ENCODE measurements at places on chromosomes 11 and 22. TPM values are rescaled to one million over a fixed set of nuclear protein-coding genes. Genes with fewer than 3 reads are reported as not detected.
A peak's percentile ranks its signal among the peaks of the same experiment; 100 is the strongest.

DNA sequence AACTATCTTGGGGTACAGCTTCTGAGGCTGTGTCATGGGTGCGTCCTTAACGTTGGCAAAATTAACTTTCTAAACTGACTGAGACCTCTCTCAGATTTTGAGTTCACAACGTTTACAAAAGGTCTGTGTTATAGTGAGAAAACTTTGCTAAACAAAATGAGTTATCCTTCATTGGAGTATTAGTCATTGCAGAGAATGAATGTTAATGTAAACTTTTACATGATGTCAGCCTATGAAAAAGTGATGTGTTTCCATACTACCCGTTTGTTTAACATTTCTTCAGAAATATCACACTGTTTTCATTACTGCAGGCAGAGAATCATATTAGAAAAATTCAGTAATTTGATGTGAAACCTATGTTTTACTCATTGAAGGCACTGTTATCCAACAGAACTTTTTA lies 32.1 kb downstream of the HSD17B12 start:
- no peak overlapping the region for H3K4me3 ChIP-seq
- H3K4me1 ChIP-seq: no peaks in the 10 kb centered on the region
- no peak for DNase-seq
- H3K27ac ChIP-seq: no peak overlapping the region
- no peaks in the 10 kb centered on the region for H3K27me3 ChIP-seq
- H3K36me3 ChIP-seq: peaks cover 15% of the 10 kb centered on the region

DNA sequence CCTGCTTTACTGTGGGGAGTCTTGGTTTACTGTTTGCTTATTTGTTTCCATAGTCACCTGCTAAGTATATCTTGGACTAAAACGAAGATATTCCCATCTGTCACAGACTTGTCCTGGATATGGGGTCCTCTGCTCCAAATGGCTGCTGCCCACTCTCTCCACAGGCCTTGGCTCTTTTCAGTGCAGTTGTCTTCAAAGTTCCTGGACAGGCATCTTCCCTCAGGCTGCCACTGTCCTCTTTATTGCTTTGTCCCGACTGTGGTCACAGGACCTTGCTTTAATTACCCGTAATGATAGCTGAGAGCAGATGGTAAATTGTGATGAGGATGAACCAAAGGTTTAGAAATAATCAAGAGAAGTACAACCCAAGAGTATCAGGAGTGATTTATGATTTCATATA lies 713.9 kb upstream of the CCDC179 start:
- H3K27ac ChIP-seq: no peak overlapping the region
- no peak for DNase-seq
- H3K4me3 ChIP-seq: no peak overlapping the region
- no peaks in the 10 kb centered on the region for H3K36me3 ChIP-seq
- no peaks in the 10 kb centered on the region for H3K4me1 ChIP-seq

DNA sequence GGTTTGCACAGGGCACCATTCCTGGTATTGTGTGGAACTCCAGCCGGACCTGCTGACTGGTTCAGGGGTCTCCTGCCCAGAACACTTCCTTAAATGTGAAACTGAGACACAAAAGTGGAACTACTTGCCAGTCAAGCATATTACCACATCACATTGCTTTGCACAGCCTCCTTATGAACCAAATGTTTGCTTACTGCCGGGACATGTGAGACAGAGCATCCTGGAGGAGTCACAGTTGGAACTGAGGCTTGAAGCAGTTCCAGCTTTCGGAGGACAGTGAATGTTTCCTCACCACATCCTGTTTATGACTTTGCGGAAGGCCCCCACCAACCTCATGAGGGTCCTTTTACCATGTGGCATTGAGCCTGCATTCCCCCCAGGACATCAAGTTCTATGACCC lies 105.8 kb upstream of the ARHGAP42 start:
- DNase-seq: no peak
- no peaks in the 10 kb centered on the region for H3K27me3 ChIP-seq
- H3K4me3 ChIP-seq: no peak overlapping the region
- no peak overlapping the region for H3K27ac ChIP-seq
- H3K4me1 ChIP-seq: peaks cover 2% of the 10 kb centered on the region

DNA sequence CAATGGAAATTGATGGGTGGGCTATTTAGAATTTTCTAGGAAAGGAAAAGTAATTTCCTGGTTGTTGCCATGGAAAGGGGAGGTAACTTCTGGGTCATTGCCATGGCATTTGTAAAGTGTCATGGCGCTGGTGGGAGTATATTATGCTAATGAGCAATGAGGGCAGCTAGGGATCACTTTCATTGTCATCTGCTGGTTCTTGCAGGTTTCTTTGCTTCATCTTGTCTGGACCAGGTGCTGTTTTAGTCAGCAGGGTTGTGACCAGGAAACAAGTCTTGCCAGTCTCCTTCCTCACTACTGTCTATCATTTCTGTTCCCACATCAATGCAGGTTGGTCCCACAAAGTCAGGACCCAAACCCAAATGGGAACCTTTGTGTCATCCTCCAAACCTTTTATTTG lies 237.6 kb upstream of the C11orf87 start:
- H3K4me3 ChIP-seq: no peak overlapping the region
- no peaks in the 10 kb centered on the region for H3K36me3 ChIP-seq
- H3K27me3 ChIP-seq: no peaks in the 10 kb centered on the region
- no peak overlapping the region for H3K27ac ChIP-seq
- H3K4me1 ChIP-seq: no peaks in the 10 kb centered on the region

Gene PANX3
- total RNA-seq: not detected

Gene PTPN5
- total RNA-seq: 11.3 TPM

Gene LRRN4CL
- total RNA-seq: 0.65 TPM

Gene CCDC188
- total RNA-seq: 3.3 TPM

GRCh38 chr11:133541021-133541719 lies 8.9 kb upstream of the OPCML start:
- peaks cover 17% of the 10 kb centered on the region for H3K27me3 ChIP-seq
- no peak for DNase-seq
- H3K27ac ChIP-seq: no peak overlapping the region
- no peak overlapping the region for H3K4me3 ChIP-seq
- H3K4me1 ChIP-seq: peaks cover 7% of the 10 kb centered on the region

- DNase-seq: no peak
- H3K36me3 ChIP-seq: no peaks in the 10 kb centered on the region
- no peak overlapping the region for H3K4me3 ChIP-seq
Measured at GRCh38 chr11:132307309-132308020, 937.0 kb downstream of the NTM start.

DNA sequence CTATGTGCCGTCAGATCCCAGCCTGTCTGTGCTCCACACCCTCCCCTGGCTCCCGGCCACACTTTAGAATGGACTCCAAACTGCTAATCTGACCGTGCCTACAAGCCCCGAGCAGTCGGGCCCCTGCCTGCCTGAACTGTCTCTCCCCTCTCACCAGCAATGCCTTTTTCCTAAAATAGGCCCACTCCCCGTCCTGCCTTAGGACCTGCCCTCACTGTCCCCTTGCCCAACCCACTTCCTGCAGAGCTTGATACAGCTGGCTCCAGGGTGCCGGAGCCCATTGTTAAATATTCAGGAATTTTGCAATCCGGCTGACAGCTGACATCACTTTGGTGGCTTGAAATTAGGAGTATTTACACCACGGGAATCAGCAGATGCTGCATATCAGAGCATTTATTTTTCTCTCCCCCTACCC lies 21.4 kb downstream of the MN1 start:
- H3K4me3 ChIP-seq: no peak overlapping the region
- DNase-seq: no peak
- no peaks in the 10 kb centered on the region for H3K36me3 ChIP-seq
- no peak overlapping the region for H3K27ac ChIP-seq
- H3K27me3 ChIP-seq: no peaks in the 10 kb centered on the region

DNA sequence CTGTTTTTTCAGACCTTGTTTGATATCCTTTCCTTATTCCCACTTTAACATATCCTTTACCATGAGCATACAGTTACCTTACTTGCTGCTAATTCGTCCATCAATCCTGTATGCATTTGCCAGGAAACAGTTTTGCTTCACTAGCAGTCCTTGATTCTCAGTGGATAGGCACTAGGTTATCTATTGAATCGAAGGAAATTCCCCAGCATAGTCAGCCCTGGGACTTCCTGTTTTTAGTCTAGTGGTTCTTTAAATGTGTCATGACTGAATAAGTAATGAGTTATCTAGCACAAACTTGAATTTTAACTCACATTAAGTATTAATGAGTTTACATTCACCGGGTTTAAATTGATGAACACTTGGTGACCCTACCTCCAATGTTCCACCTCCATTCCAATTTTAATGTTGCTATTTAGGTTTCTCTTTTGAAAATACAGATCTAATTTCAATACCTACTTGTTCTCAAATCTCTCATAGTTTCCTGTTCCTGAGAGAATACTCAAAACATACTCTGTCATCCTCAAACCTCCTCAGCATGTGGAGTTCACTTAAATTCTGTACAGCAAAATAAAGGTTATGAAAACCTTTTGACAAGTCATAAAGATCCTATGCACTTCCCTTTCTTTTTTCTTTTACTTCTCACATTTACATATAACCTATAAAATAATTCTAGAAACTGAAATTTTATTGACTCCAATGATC lies 1375.1 kb upstream of the TENM4 start:
- no peaks in the 10 kb centered on the region for H3K4me1 ChIP-seq
- no peak overlapping the region for H3K27ac ChIP-seq
- DNase-seq: no peak
- H3K4me3 ChIP-seq: no peak overlapping the region

GRCh38 chr11:133889893-133890292 lies 44.6 kb upstream of the SPATA19 start:
- H3K36me3 ChIP-seq: no peaks in the 10 kb centered on the region
- H3K4me3 ChIP-seq: no peak overlapping the region
- no peaks in the 10 kb centered on the region for H3K4me1 ChIP-seq
- peaks cover 32% of the 10 kb centered on the region for H3K27me3 ChIP-seq

DNA sequence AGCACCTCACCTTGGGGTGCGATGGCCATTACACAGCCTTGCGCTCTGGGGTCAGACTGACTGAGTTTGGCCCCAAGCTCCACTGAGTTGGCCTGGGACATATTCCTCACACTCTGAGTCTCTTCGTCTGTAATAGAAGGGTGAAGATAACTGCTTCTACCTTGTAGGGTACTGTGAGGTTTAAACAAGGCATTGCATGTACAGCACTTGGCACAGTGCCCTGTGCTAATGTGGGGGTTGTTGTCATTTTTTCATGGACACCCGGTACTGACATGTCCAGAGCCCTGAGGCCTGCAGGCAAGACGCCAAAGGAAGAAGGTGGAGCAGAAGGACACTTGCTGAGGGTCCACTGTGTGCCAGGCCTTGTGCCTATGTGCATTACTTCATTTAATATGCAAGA lies 50.7 kb downstream of the OTOG start:
- no peaks in the 10 kb centered on the region for H3K4me1 ChIP-seq
- H3K36me3 ChIP-seq: no peaks in the 10 kb centered on the region
- H3K27me3 ChIP-seq: peaks cover 39% of the 10 kb centered on the region
- DNase-seq: no peak

- H3K27ac ChIP-seq: peak overlapping the region; percentile 58
- peaks cover 25% of the 10 kb centered on the region for H3K4me1 ChIP-seq
- peak overlapping the region; percentile 2 for H3K4me3 ChIP-seq
- H3K36me3 ChIP-seq: no peaks in the 10 kb centered on the region
- peaks cover 13% of the 10 kb centered on the region for H3K27me3 ChIP-seq
Measured at GRCh38 chr22:38927033-38927781, 30.2 kb upstream of the APOBEC3A start.

DNA sequence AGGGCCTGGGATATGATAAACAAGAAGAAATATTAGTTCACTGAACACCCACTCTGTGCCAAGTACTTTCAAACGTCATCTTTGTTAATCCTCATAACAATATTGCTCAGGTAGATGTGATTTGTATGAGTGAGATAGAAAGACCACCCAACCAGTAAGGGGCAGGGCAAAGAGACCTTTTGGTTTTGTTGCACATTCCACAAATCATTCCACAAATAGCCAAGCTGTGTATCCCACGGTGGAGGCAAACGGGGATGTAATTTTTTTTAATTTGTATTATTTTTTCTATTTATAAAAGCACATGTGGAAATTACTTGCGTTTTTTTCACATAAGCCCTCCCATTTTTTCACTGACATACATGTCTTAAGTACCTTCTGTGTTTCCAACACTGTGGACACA lies 29.0 kb downstream of the LAYN start:
- peaks cover 24% of the 10 kb centered on the region for H3K4me1 ChIP-seq
- no peak overlapping the region for H3K27ac ChIP-seq
- H3K27me3 ChIP-seq: no peaks in the 10 kb centered on the region
- no peak for DNase-seq
- no peaks in the 10 kb centered on the region for H3K36me3 ChIP-seq

DNA sequence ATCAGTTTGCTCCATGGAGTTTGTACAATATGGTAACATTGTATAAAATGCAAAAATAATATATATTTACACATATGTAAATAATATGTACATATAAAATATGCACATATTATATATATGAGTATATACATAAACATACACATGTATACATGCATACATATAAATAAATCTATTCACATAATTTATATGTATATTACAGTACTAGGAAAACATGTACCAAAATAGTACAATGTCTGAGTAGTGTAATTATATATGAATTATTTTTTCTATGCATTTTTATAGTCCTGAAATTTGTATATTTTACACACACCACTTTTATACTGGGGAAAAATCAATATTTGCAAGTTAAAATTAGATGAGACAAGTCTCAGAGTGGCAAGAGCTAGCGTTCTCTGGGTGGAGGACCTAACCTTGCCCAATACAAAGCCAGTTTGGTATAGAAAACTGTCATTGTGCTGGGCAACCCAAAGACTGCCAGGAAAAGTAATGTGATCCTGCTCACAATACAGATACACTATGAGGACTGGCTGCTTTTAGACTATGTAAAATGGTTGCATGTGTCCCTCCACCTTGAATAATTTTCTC lies 889.4 kb downstream of the LRRC4C start:
- no peaks in the 10 kb centered on the region for H3K36me3 ChIP-seq
- no peaks in the 10 kb centered on the region for H3K27me3 ChIP-seq
- no peak overlapping the region for H3K4me3 ChIP-seq
- DNase-seq: no peak
- H3K4me1 ChIP-seq: no peaks in the 10 kb centered on the region
- H3K27ac ChIP-seq: no peak overlapping the region

- no peak for DNase-seq
- H3K27me3 ChIP-seq: peaks cover 23% of the 10 kb centered on the region
- no peaks in the 10 kb centered on the region for H3K36me3 ChIP-seq
- H3K27ac ChIP-seq: no peak overlapping the region
- H3K4me3 ChIP-seq: no peak overlapping the region
- peaks cover 10% of the 10 kb centered on the region for H3K4me1 ChIP-seq
Measured at GRCh38 chr11:83319346-83319745, 33.2 kb upstream of the CCDC90B start.

DNA sequence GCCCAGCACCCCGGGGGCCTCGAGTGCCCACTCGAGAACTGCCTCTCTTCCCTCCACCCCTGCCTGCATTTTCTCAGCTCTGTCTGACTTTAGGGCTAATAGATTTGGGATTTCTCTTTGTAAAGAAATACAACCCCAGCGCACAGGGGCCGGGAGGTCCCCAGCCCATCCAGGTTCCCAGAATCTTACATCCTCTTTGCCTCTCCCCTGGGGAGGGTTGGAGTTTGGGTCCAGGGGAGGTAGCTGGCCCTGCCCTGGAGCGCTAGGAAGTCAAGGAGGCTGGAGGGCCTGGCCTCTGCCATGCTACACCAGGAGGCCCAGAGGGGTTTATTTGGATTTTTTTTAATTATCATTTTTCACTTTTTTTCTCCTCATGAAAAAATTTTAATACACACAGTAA lies 65.7 kb upstream of the LMO1 start:
- DNase-seq: no peak
- H3K4me1 ChIP-seq: no peaks in the 10 kb centered on the region
- no peak overlapping the region for H3K27ac ChIP-seq
- H3K4me3 ChIP-seq: no peak overlapping the region

Measured in progenitor cell of endocrine pancreas (in vitro differentiated cells).